ENCODE measurements at places on chromosomes 3 and 15.

DNA sequence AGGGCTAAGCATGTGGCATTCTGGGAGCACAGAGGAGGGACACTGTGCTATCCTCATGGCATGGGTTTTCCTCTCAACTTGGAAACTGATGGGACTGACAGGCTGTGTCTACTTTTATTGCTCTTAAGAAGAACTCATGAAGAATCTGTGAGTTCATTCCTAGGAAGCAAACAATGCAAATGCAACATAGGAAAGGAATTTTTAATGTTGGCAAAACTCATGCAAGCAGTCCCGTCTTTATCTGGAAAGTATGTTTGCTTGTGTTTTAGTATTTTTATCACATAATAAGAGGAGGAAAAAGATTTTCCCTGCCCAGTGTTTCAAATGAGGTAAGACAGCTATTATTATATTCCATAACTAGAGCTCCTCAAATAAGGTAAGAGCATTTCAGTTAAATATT is 89.7 kb downstream of the TRIM42 start:
- no peak for DNase-seq

GRCh38 chr3:118912188-118912587 is 122.5 kb downstream of the IGSF11 start:
- no peak for DNase-seq

DNA sequence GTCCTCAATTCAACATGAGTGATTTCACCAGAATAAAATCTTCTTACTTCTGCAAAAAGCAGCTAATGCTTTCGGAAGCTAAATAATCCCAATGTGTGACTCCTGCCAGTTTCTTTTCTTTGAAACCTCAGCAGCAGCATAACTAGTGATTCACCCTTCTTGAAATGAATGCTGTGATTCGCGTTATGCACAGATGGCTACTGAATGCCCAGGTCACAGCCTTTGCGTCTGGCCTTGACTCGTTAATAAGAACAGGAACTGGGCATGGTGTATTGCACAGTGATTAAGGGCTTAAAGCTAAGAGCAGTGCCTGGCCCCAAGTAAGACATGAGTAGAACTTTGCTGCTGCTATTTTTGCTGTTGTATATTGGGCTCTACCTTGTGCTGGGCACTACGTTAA is 19.0 kb downstream of the CGNL1 start:
- no peak for DNase-seq

- DNase-seq = no peak
Measured at GRCh38 chr15:96565266-96565665, 234.8 kb downstream of the NR2F2 start.

GRCh38 chr3:136473716-136474326 is 223.7 kb downstream of the PCCB start:
- DNase-seq = no peak

DNA sequence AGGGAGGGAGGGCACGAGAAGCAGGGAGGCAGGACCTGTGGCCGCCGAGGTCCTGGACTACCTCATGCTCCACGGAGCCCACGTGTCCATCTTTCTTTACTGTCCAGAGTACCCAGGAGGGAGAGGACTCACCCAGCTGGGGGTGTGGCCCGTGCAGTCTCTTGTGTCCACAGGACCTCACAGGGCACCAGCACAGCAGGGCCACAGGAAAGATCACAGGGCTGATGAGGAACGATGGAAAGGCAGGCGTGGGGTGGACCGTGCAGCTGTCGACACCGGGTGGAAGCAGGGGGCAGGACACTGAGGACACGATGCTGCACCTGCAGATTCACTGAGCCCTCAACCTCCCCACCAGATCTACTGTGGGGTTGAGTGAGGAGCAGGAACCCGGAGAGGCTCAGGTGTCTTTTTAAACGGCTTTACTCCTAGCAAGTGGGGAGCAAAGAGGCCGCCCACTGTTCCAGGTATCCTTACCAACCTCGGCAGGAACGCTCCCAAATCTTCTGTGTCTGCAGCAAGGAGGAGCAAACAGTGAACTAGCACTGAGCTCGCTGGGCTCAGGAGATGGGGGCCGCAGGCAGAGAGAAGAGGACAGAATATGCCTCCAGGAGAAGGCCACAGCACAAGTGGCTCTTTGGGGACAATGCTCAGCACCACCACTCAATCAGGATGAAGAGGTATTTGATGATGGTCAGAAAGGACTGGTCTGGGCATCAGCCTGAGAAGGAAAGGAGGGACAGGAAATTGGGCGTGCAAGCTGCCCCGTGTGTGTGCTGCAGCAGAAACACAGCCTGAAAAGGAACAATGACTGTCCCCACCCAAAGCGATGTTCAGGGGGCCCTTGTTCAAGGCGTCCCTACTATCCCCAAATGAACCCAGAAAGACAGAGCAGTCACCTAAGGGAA is 198.8 kb downstream of the XXYLT1 start:
- DNase-seq = no peak

- DNase-seq = no peak
Measured at GRCh38 chr3:147529551-147529950, 120.4 kb downstream of the ZIC1 start.

DNA sequence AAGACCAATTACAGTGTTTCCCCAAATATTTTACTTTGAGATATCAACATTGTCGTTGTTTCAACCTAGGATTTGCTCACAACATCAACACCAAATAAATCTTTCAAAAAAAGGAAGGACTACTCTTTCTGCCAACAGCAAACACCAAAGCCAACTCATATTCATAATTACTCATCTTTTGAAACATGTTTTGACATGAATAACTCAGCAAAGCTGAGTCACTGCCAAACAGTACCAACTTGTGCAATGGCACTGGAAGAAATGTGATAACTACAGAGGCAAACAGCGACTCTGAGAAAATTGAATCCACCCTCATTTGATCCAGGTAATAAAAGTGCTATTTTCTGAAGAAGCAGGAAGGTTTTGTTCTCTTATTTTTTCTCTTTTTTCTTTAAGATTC is 67.2 kb downstream of the PEX5L start:
- DNase-seq = no peak

DNA sequence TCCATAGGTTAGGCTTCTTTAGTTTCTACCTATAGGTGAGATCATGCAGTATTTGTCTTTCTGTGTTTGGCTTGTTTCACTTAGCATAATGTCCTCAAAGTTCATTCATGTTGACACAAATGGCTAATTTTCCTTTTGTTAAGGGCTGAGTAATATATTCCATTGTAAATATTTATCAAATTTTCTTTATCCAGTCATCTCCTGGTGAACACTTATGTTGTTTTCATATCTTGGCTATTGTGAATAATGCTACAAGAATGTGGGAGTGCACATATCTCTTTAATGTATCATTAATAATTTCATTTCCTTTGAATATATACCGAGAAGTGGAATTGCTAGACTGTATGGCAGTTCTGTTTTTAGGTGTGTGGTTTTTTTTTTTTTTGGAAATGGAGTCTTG is 250.9 kb upstream of the SEMA6D start:
- DNase-seq = no peak

- DNase-seq = no peak
Measured at GRCh38 chr3:34851137-34851536, 788.2 kb upstream of the ARPP21 start.

GRCh38 chr3:129161860-129162271 is 1.0 kb upstream of the ISY1 start:
- peak; percentile 57 for DNase-seq

DNA sequence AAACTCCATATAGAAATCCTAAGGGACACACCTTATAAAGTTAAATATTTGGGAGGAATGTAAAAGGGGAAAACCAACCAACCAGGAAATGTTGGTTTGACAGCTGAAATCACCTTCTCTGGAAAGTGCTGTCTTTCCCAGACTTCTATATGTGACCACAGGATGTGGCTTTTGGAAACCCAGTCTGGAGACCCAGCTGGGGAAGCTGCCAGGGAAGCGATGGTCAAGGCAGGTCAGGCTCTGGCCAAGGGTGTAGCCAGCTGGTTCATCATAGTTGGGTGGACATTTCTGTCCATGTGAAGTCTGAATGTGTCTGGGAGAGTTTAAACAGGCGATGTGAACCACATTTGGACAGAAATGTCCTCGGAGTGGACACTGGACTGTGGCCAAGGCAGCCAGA is 73.9 kb downstream of the ARNT2 start:
- no peak for DNase-seq

GRCh38 chr3:17092583-17092933 is 207.8 kb downstream of the PLCL2 start:
- no peak for DNase-seq

- no peak for DNase-seq
Measured at GRCh38 chr3:54888162-54888561, 39.7 kb downstream of the LRTM1 start.

- DNase-seq = peak; percentile 55
Measured at GRCh38 chr3:135895106-135895733, 70.3 kb upstream of the PPP2R3A start.

GRCh38 chr3:190058521-190059241 is 62.0 kb downstream of the P3H2 start:
- no peak for DNase-seq

DNA sequence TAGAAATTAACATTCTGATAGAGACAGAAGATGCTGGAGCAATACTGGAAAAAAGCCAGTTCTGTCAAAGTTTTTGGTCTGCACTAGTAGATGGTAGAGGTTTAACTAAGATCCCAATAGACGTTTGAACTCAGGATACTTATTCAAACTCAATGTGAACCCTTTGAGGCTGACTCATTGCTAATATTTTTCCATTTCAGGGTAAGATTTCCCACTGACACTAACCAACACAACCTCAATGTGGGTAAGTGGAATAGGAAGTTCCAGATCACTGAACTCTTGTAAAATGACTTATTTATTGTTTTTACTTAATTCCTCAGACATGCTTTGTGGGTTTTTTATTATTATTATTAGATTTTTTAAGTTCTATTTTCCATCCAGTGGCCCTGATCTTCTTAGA is 1024.8 kb downstream of the EPHA3 start:
- no peak for DNase-seq

DNA sequence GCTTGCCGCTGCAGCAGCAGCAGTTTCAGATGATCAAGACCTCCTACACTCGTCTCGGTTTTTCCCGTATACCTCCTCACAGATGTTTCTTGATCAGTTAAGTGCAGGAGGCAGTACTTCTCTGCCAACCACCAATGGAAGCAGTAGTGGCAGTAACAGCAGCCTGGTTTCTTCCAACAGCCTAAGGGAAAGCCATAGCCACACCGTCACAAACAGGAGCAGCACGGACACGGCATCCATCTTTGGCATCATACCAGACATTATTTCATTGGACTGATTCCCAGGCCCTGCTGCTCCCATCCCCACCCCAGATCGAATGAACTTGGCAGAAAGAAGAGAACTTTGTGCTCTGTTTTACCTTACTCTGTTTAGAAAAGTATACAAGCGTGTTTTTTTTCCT is 17.6 kb downstream of the CALML4 start:
- no peak for DNase-seq

GRCh38 chr15:73142802-73143762 is 90.8 kb downstream of the NEO1 start:
- no peak for DNase-seq

DNA sequence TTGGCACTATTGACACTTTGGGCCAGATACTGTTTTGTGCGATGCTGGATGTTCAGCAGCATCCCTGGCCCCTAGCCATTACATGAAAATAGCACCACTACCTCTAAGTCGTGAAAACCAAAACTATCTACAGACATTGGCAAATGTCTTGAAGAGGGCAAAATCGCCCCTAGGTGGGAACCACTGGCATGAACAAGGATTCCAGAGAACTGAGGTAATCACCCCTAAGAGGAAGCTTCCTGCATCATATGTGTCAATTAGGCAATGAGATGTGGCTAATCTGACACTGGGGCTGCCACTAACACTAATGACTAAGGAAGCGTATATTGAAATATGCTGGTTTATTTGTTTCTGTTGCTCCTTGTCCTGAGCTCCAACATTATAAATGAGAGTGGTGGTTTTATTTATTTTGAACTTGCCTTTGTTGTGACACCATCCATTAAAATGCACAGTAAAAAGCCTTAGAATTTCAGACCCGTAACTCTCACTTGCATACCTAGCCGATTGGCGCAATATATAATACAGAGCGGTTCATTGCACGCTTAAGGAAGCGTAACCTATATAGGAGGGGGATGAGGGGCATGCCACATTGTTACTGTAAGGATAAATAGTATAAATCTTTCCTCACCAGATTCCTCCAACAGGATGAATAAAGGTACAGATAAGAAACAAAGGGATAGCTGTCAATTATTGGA is 299.8 kb upstream of the CNTN4 start:
- DNase-seq = no peak

GRCh38 chr15:81410318-81410753 is 36.3 kb upstream of the TMC3 start:
- DNase-seq = no peak

- DNase-seq = no peak
Measured at GRCh38 chr15:47363653-47364052, 353.7 kb upstream of the SEMA6D start.

- DNase-seq = no peak
Measured at GRCh38 chr3:8656240-8656639, 11.6 kb upstream of the SSUH2 start.

Measured in activated CD8-positive, alpha-beta memory T cell treated with anti-CD3 and anti-CD28 coated beads, Interleukin-2, amount 10 ng/mL, durations not matched to agents 7 days and 5 days (primary cell).